ENCODE measurements at places on chromosomes 1 and 21.

- DNase-seq, result no peak
Observed at GRCh38 chr1:92754719-92755050, 30.2 kb downstream of the EVI5 start.

GRCh38 chr1:205204552-205204951 lies 7.0 kb downstream of the DSTYK start:
- DNase-seq, result no peak

DNA sequence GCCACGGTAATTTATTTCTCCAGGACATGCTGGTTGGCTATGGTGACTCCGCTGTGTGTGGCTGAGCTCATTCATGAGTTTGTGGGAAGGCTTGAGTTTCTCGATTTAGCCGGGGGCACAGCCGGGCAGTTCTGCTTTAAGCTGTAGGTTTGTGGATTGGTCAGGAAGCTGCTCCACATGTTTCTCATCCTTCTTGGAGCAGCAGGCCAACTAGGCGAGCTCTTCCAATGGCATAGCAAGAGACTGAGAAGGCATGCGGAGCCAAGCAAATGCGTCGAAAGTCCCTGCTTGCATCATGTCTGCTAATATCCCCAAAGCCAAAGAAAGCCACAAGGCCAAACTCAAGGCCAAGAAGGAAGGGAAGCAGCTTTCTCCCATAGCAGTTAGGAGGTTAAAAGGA lies 71.6 kb upstream of the GREM2 start:
- no peak for DNase-seq

GRCh38 chr1:27554293-27554692 lies 49.7 kb downstream of the AHDC1 start:
- no peak for DNase-seq

DNA sequence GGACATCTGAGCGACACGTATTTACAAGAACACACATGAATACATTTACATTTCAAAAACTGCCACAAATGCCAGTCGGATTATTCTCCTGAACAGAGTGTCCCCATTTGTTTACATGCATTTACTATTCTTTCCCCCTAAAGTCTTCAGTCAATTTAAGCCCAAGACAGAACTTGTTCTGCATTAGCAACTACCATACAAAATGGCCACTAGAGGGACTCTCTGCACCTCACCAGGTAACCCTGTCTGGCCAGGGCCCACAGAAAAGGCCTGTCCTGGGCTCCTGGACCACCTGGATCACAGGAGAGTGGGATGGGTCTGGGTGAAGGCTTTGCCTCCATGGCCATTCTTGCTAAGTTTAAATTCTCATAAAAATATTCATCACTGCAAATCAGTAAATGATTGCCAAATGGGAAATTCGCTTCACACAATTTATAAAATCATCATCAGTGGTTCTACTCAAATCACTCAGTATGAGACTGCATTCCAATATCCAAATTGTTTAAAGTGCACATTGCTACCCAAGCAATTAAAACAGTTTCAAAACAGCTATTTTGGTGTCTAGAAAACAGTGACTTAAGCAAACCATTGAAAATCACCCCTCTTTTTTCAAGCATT lies 12.5 kb upstream of the GUCA2A start:
- peak; percentile 64 for DNase-seq

DNA sequence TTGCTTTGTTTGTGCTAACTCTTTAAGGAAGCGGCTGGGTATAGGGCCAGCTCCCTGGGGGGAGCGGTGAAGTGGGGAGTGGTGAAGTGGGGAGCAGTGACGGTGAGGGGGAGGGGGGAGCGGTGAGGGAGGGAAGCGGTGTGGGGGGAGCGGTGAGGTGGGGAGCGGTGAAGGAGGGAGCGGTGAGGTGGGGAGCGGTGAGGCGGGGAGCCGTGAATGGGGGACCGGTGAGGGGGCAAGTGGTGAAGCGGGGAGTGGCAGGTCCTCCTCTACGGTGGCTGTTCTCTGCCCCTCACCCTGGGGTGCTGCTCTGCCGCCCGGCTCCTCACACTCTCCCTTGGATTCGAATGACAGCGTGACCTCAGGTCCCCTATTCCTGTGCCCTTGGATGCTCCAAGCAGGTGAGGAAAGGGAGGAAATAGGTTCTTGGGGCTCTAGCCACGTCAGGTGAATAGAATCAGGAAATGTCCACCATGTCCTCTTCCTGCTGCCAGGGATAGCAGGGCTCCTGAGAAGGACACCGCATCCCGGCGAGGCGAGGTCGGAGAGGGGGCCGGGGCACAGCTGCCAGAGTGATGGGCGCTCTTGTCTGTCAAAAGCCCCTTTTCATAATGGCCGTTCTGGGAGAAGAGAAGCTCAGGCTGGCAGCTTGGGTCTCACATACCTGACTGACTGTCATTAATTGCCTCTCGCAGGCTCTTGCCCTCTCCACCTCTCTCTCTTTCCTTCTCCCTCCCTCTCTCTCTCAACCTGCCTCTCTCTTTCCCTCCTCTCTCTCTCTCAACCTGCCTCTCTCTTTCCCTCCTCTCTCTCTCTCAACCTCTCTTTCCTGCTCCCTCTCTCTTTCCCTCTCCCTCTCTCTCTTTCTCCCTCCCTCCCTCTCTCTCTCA lies 134.2 kb downstream of the PGBD5 start:
- no peak for DNase-seq

DNA sequence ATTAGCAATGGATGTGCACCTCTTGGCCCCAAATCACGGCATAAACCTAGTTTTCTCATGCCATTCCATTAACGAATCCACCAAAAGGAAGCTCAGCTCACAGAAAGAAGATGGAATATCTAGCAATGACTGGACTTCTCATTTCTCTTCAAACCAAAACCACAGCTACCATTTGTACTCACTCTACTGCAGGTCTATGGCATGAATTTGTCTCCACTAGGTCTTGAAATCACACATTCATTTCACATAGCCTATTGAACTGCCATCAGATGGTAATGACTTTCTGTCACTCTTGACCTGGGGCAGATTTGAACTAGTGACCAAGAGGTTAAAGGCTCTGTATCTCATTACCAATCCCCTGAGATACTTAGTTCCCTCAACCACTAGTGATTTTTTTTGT lies 382.7 kb downstream of the DPYD start:
- no peak for DNase-seq

DNA sequence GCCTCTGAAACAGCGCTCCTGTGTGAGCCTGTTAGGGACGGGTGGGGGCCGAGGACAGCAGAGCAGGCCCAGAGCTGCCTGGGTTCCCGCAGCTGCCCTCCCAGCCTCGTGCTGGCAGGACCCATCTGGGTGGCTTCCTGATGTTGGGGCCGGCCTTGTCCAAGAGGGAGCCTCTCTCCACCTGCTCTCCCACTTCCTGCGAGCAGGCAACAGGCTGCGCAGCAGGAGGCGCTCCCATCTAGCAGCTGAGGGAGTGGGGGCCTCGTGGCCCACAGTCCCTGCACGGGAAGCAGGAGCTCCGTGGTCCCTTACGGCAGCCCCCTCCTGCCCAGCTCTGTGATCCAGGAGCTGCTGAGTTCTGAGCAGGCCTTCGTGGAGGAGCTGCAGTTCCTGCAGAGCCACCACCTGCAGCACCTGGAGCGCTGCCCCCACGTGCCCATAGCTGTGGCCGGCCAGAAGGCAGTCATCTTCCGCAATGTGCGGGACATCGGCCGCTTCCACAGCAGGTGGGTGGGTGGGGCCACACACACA lies 68.0 kb downstream of the TRIM11 start:
- no peak for DNase-seq

GRCh38 chr21:17925000-17925610 lies 105.9 kb upstream of the C21orf91 start:
- peak; percentile 50 for DNase-seq

DNA sequence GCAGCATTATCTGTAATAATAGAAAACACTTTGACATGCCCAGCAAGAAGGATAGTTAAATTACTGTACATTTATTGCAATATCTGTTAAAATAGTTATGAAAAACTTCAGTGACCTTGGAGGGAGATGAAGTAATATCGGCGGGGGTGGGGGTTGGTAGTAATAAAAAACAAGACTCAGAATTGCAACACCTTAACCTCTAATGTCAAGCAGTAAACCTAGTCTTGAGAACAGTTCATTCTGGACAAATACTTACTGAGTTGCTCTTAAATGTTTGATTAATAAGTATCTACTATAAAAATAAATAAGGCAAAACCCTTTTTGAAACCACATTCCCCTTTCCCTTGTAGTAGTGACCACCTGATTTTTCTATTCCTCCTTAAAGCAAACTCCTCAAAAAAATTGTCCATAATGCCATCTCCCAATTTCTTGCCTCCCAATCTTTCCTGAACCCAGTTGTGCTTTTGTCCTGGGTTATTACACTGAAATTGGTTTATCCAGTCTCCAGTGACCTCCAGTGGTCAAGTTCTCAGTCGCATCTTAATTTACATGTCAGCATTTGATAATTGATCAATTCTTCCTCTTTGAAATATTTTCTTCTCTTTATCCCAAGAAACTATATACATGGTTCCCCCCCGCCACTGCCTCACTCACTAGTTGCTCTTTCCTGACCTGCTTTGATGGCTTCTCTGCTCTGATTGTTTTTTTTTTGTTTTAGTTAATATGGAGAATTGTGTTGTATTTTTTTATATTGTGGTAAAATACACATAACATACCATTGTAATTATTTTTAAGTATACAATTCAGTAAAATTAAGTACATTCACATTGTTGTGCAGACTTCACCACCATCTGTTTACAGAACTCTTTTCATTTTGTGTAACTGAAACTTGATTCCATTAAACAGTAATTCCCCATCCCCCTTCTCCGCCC lies 36.8 kb downstream of the RAP1A start:
- DNase-seq, result no peak

DNA sequence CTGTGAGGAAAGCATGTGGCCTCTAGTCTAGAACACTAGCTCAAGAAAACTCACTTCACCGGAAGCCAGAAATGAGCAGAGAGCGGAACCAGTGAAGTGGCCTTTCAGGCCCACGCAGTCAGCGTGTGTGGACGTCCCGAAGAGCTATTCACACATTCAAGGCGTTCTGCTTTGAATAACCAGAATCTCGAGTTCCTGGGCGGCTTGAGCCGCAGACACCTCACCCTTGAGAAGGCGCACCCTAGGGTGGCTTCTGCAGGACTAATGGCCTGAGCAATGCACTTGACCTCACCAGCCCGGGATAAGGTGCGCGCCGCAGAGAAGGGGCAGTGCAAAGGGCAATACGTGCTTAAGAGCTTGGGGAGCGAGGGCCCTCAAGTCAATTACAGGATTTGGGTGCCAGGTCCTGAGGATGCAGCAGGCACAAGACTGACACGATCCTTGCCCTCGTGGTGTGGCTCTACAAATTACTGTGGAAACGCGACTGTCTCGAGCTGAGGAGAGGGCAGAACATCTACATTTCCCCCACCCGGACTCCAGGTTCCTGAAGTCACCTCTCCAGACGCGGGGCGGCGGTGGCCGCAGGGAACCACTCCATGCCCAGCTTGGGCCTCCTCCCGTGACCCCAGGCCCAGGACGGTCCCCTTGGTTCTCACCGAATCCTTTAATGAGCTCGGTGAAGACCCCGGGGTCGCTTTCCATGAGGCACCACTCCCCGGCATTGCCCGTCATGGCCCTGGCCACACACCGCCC lies 455 bp downstream of the UCHL5 start:
- DNase-seq, result peak; percentile 50

GRCh38 chr1:156246781-156247459 lies 936 bp downstream of the PAQR6 start:
- DNase-seq, result no peak

DNA sequence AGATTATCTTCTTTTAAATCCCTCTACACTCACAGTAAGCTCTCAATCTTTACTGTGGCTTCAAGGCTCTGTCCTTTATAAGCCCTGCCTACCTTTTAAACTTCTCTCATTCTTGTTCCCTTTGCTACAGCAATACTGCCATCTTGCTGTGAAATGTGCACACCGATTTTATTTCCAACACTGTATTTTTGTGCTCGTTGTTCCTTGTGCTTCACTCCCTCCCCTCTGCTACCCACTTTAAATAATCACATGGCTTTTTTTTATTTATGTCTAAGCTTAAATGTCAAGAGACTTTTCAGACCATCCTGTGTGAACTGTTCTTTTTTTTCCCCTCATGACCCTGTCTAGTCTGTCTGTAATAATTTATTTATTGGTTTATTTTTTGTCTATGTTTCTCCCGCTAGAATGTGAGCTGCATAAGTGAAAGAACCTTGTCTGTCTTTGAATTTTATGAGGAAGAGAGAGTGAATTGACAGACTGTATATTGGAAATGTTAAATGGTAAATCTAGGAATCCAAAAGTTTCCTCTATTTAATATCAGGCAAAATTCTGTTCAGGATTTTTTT lies 45.7 kb downstream of the ABCD3 start:
- peak; percentile 64 for DNase-seq

DNA sequence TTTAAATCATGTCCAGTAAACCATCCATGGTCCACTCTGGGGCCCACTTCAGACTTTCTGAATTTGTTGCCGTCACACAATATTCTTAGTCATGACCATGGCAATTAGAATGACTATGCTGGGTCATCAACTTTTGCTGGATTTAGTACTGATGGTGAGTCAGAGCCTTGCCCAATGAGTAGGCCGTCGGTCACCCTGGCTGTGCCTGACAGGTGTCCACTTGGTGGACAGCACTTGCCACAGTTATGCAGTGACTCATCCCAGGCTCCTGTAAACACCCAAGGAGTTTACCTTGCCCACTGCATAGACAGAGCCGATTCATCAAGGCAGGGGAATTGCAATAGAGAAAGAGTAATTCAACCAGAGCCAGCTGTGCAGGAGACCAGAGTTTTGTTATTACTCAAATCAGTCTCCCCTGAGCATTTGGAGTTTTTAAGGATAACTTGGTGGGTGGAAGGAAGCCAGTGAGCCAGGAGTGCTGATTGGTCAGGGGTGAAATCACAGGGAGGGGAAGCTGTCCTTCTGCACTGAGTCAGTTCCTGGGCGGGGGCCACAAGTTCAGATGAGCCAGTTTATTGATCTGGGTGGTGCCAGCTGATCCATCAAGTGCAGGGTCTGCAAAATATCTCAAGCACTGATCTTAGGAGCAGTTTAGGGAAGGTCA lies 333.8 kb downstream of the PTPRU start:
- DNase-seq, result no peak

- DNase-seq, result no peak
Observed at GRCh38 chr1:114015075-114015474, 35.8 kb downstream of the OLFML3 start.

- DNase-seq, result peak; percentile 12
Observed at GRCh38 chr1:85894651-85895050, 186.4 kb upstream of the ZNHIT6 start.

All from Jurkat, Clone E6-1 (cell line).